RPMI8226 (cell line): ENCODE measurements at places on chromosomes 6 and 20.

- no peak for DNase-seq
Measured at GRCh38 chr20:13913572-13913971, 76.8 kb downstream of the SEL1L2 start.

GRCh38 chr6:128141932-128142331 lies 241.1 kb upstream of the THEMIS start:
- DNase-seq: no peak

DNA sequence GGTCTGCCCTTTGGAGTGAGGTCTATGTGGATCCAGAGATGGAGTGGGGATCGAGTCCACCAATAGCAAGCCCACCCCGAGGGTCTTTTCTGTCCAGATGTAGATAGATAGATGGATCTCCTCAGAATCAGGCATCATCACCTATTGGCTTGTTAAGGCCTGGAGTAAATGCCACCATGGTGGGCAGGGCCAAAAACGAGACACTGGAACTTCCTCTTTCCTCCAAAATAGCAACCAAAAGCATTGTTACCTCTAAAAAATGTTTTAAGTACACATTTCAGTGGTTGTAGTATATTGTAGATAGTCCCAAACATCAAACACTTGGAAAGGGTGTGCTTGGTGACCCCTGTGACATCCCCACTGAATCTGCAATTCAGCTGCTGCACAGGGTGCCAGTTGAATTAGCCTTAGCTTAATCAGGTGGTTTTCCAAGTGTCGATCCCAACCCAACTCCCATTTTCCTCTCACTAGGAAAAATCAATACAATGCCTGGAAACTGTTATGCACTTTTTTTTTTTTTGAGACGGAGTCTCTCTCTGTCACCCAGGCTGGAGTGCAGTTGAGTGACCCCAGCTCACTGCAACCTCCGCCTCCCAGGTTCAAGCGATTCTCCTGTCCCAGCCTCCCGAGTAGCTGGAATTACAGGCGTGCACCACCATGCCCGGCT lies 35.0 kb upstream of the NELFCD start:
- peak; percentile 38 for DNase-seq

DNA sequence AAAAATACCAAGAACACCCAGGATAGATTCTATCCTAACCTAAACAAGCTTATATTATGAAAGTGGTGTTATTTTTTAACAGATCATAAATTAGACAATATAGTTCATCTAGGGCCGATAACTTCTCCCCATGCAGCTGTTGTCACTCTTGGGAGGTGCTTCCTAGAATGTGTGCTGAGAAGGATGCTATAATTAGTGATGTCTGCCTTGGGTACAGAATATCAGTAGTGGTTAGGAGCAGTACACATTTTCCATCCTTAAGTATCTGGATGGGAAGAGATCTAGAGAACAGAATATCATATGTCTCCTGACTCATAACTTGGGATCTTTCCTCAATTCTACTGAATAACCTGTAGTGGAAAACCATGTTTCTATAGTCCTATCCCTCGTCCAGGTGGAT lies 214.5 kb downstream of the BCKDHB start:
- DNase-seq: no peak

GRCh38 chr6:146304181-146304580 lies 239.5 kb upstream of the RAB32 start:
- no peak for DNase-seq

- DNase-seq: no peak
Measured at GRCh38 chr20:23794841-23795240, 31.7 kb downstream of the CST2 start.

DNA sequence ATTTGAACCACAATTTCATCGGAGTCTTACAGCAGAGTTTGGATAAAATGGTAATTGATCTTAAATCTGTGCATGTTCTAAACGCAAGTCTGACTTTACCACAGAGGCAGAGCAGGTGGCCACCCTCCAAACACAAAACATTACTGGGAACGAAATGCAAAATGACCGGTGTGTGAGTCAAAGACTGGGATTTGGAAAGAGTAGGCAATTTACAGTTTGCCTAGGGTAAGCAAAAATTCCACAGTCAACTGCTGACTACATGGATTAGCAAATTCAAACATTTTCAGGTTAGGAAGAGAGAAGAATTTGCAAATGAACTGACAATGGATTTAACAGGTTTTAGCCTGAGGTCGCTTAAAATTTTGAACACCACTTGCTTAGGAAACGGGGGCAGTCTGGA lies 444.4 kb downstream of the HDGFL1 start:
- no peak for DNase-seq

DNA sequence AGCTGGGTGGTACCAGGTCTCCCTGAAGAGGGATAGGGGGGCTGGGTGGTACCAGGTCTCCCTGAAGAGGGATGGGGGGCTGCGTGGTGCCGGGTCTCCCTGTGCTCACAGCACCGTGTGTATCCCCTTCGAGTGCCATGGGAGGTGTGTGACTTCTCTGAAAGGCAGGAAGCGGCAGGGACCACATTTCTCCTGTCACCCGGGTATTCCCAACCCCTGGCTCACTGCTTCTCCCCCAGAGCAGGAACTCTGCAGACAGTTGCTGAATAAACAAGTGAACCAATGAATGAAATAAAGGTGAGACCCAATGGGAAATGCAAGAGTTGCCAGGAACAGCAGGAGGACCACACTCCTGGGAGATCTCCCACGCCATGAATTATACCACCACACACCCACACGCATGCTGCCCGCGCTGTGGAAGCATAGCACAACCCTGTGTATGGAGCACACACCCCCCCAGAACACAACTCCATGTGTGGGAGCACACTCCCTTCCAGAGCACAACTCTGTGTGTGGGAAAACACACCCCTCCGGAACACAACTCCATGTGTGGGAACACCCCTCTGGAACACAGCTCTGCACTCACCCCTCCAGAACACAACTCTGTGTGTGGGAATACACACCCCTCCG lies 50.7 kb downstream of the RNASET2 start:
- DNase-seq: no peak

DNA sequence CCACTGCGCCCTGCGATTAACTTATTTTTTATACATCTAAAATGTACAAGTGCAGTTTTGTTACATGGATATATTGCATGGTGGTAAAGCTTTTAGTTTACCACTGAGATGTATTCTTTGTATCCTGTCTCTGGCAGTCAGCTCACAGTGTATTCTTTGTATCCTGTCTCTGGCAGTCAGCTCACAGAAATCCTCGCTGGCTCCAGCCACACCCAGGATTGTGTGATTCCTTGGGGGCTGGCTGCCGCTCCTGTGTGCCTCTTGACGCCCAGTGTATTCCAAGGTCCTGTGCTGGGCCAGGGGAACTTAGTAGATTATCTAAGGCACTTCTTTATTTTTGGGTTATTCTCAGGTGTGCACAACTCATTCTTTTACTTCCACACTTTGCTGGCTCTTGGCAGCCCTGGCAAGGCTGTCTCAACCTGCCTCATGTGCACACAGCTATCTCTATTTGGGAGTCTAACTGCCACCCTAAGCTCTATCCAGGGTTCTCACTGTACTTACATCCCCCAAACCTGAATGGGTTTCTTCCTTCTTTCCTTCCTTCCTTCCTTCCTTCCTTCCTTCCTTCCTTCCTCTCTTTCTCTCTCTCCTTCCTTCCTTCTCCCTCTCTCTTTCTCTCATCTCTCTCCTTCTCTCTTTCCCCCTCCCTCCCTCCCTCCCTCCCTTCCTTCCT lies 12.4 kb upstream of the RNF24 start:
- no peak for DNase-seq

DNA sequence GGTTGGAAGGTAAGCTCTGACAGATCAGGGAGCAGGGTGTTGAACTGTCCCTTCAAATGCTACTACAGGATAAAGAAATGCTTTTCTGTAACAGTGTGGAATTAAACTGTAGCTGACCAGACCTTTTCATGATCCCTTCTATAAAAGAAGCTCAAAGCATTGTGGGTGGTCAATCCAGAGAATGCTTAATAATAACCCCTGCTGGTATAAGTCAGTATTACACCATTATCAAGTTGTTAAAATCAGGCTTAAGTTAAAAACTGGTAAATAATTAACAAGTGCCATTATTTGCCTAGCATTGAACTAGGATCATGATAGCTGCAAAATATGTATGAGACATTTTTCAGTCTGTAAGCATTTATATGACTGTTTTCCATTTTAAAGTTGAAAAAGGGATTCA lies 468.9 kb downstream of the PKHD1 start:
- DNase-seq: peak; percentile 5

GRCh38 chr6:80541181-80541580 lies 434.7 kb downstream of the BCKDHB start:
- DNase-seq: no peak

DNA sequence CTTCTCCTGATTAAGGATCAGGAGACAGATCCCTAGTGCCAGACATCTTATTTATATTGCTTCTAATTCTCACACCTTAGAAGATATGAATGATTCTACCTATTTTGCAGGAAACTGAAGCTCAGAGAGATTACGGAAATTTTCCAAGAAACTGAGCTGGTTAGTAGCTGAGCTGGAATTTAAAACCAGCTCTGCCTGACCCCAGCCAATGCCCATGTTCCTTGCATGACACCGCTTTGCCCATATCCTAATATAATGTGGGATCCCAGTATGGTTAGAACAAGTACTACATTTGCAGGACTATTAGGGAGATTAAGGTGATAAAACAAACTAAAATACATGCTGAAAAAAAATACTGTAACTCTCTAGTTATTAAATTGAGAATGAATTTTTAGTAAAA lies 1.9 kb downstream of the TMEM30A start:
- DNase-seq: no peak

- peak; percentile 29 for DNase-seq
Measured at GRCh38 chr6:161976553-161976952, 702.7 kb upstream of the AGPAT4 start.

GRCh38 chr6:168164462-168165061 lies 85.5 kb upstream of the FRMD1 start:
- DNase-seq: no peak

DNA sequence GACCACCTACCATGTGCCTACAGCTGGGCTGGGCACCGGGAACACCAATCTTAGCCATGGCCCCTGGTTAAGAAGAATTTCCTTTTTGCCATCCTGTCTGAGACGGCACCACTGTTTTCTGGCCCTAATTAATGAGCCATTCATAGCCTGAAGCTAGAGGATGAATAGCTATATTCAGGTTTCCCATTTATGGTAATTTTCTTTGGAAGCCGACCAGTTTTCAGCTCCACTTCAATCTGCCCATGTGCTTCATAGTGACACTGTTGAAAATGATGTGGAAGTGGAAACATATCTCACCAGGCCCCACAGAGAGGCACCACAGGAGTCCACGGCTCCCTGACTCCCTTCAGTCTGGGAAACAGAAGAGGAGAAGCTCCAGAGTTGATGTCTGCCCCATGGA lies 22.6 kb upstream of the ULBP3 start:
- DNase-seq: no peak

- no peak for DNase-seq
Measured at GRCh38 chr6:167825332-167826229, 1.1 kb upstream of the AFDN start.

- no peak for DNase-seq
Measured at GRCh38 chr6:111862314-111862713, 10.9 kb downstream of the FYN start.
